ENCODE measurements at places on chromosomes 1 and 21.

DNA sequence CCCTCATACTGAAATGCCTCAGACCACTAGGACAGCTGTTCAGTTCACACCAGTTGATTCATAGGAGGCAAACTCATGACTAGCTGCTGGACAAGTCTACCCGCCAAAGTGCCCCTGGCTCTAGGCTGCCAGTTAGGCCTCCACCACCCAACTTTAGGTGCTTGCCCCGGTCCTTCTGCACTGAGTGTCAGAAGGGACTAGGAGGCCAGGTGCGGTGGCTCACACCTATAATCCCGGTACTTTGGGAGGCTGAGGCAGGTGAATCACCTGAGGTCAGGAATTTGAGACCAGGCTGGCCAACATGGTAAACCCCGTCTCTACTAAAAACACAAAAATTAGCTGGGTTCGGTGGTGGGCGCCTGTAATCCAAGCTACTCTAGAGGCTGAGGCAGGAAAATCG, 18.9 kb downstream of the LY9 start:
- DNase-seq: no peak

- DNase-seq: no peak
These were observed 1.4 kb downstream of the LAD1 start for GRCh38 chr1:201397675-201398074.

- no peak for DNase-seq
These were observed 33.7 kb downstream of the RTCA start for GRCh38 chr1:100299521-100300222.

- peak; percentile 80 for DNase-seq
These were observed 2.8 kb upstream of the SEC22B start for GRCh38 chr1:120178799-120179756.

DNA sequence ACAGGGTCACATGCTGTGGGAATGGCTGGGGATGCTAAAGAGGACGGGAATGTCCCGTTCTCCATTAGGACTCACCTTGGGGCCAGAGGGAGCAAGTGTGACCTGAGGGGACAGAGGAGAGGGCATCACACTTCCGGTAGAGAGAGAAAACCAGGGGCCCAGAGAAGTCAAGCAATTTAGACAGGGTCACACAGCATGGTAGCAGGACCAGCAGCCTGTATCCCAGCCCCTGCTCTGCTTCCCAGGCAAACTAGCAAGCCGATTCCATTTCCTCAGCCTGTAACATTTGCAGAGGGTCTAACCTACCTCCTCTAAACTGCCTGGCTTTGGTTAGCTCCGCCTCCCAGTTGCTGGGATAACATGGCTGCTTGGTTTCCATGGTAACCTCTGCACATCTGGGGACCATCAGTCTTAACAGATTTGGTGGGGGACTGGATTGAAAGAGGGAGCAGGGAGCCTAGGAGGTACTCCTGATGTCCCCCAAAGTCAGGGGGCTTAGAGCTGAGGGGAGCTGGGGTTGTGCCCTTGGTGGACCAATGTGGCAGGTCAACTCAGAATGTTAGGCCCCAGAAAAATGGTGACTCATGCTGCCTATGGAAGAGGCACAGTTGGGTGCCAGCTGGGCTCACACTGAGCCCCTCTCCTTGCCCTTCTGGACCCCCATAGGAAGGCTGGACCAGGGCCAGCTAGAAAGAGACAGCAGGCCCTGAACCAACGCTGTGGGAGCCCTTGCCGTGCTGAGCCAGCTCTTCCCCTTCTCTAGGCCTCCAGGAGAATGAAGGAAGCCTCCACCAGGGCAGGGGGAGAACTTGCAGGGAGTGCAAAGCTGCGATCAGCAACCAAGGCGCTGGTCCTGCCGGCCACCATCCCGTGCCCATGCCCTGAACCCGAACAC, 9.5 kb downstream of the COL16A1 start:
- DNase-seq: peak; percentile 45

- DNase-seq: no peak
These were observed 39.0 kb upstream of the CASZ1 start for GRCh38 chr1:10835421-10835820.

GRCh38 chr1:105243969-105244368, 1494.3 kb downstream of the AMY1C start:
- no peak for DNase-seq

- no peak for DNase-seq
These were observed 8.7 kb downstream of the TMPRSS3 start for GRCh38 chr21:42387164-42387563.

DNA sequence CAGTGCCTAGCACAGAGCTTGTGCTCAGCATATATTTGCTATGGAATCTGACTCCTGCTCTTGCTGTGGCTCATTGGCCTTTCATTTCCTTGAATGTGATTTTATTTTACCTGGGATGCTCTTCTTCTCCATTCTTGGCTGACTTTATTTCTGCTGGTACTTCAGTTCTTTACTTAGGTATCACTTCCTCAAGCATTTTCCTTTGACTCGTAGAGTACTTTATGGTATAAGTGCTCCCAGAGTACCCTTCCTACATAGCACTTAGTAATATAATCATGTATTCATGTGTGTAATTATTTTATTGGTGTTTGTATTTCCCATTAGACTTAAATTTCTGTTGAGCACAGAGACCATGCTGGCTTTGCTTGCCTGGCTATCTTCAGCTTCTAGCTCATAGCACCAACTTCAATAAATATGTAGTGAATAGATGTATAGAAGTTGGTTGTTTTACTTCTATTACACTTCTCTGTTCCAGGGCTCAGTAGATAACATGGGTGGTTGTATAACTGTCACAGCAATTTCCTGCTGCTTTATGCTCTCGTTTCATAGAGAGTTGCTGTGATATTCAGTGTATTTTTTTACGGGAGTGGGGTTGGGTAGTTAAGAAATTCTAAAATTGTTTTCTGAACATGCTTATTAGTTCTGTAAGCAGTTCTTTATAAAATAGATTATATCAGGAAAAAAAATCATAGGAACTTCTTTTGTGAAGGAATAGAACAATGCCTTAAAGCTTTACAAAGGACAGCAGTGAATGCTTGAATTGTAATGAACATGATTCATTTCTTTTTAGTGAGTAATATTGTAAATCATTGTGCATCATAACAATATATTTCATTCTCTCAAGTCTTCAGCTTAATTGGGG, 112.2 kb downstream of the NEK7 start:
- DNase-seq: no peak

- DNase-seq: peak; percentile 32
These were observed 6.3 kb downstream of the HPCA start for GRCh38 chr1:32892368-32893197.

GRCh38 chr1:94298861-94299260, 61.5 kb upstream of the ARHGAP29 start:
- DNase-seq: no peak

DNA sequence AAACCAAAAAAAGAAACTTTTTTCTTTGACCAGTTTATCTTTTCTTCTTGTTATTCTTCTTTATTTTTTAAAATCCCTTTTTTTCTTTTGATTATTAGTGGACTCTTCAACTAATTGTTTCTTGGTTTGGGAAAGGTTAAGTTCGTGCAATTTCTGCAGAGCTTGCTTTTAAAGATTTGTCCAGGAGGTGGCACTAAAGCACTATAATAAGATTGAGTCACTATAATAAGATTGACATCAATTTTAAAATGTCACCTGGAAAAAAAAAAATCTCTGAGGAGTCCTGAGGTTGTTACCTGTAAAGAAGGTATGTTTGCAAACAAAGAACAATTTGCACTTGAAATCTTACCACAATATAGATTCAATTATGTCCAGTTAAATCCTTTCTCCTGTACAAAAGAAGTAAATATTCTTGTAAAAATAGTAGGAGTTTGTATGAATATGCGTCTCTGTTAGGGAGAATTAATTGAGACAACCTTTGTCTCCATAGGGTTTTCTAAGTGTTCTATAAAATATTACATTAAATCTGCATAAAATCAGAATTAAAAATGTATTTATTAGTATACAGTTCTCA, 166.7 kb downstream of the ADGRL4 start:
- DNase-seq: peak; percentile 34

DNA sequence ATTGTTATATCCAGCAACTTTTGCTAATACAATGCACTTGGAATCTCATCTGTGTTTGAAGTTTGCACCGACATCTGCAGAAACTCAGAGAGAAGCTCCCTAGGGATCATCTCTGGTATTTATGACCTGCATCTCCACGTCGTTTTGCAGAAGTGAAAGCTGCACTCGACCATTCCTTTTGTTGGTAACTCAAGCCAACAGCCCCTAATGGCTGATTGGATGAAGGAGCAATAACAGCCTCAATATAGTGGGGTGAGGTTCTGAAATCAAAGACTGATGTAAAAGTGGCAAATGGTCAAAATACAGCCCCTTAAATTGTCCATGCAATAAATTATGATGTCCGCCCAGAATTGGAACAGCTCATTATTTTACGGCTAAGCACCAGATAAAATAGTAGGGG, 344.2 kb upstream of the KAZN start:
- DNase-seq: peak; percentile 58

DNA sequence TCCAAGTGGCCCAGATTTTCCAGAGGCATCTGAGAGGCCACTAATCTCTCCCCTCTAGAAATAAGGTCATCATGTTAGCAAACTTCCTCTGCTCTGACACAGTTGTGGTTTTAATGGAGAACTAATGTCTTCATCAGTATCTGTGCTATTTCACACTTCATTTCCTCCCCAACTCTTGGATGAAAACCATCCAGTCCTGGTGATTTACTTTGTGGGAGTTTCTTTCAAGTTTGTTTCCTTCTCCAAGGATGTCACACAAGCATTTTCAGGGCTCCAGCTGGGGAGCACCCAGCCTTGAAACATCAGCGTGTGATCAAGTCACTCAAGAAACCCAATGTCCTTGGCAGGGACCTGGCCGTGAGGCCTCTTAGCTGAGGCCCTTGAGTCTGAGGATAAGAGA, 38.8 kb downstream of the TBX15 start:
- DNase-seq: peak; percentile 89

DNA sequence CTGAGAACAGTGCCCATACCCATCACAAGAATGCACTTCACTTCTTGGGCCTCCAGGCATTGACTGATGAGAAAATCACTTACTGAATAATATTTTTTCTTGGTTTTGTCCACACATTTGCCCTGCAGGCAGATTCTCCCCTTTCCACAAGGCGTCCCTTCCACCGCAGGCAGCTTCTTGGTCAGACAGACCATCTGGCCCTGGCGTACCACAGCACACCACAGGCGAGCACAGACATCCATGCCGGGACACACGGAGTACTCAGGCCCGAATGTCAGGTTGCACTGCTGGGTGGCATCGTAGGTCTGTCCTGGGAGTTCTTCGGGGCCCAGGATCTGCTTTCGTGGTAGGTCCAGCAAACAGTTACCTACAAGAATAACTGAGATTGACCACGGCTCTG, 32.5 kb downstream of the ADAMTS5 start:
- DNase-seq: no peak

DNA sequence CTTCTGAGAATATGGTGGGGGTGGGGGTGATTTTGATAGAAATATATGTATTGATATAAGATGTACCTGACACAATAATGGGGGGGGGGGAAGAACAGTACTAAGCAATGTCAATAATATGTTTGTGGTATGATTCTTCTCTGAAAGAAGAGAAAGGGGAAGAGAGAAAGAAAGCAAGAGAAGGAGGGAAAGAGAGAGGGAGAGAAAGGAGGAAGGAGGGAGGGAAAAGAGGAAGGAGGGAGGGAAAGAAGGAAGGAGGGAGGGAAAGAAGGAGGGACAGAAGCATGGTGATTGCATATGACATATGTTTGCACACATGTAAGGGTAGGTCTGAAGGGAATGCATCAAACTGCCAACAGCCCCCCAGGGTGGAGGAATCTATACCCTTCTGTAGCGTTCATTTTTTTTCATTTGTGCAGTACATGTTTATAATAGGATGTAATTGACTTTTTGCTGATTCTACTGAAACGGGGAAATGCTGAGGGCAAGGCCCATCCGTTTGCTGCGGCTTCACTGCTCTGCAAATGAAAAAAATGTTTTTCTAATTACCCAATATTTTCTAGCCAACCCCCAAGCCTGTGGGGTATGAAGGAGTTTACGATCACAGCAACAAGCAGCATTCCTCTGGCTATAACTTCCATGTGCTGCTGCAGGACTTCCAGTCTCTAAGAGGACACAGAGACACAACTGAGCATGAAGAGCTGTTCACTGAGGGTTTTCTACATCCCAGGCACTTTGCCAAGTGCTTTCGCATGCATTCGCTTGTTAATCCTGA, 119.3 kb upstream of the ZC3H12A start:
- DNase-seq: no peak

- no peak for DNase-seq
These were observed 79.5 kb upstream of the DAB1 start for GRCh38 chr1:57503337-57503736.

DNA sequence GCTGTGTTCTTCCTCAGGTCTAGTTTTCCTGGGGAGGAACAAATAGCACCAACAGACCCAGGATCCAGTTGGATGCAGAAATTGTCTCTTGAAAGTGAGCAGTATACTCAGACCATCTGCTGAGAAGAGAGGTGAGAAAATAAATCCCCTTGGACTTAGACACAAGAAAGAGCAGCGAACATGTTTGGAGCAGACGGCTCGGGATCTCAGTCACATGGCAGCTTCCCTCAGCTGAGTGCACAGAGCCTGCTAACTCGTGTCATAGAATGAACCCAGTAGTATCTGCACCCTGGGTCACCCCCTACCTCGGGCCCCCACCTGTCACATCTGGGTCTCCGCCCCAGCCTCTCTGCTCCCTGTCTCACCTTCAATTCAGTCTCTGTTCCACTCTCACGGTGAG, 115.6 kb downstream of the CCDC185 start:
- no peak for DNase-seq

Measured in fibroblast of skin of right quadriceps (primary cell).